ENCODE measurements at places on chromosomes 3 and 15. TPM values are rescaled to one million over a fixed set of nuclear protein-coding genes. Genes with fewer than 3 reads are reported as not detected.
A peak's percentile ranks its signal among the peaks of the same experiment; 100 is the strongest.

- H3K4me1 ChIP-seq = peaks cover 3% of the 10 kb centered on the region
- peaks cover 64% of the 10 kb centered on the region for H3K36me3 ChIP-seq
- H3K4me3 ChIP-seq = no peak overlapping the region
- no peaks in the 10 kb centered on the region for H3K27me3 ChIP-seq
- H3K27ac ChIP-seq = no peak overlapping the region
Observed at GRCh38 chr15:92914103-92914499, 14.0 kb downstream of the CHD2 start.

DNA sequence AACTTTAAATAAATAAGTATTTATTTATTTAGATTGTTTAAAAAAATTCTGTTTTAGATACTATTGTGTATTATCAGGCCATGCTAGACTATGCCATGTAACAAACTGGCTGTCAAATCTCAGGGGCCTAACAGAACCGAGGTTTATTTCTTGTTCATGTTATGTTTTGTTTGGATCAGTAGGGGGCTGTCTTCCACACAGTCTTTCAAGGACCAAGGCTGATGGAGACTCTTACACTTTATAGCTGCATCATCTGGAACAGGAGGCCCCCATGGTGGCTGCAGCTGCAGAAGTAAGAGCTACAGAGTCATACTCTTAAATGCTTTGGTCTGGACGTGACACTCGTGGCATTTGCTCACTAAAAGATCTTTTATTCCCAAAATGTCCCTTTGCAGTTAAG is 33.0 kb upstream of the ARL14 start:
- DNase-seq = no peak
- no peaks in the 10 kb centered on the region for H3K4me1 ChIP-seq
- H3K27me3 ChIP-seq = no peaks in the 10 kb centered on the region
- H3K27ac ChIP-seq = no peak overlapping the region

GRCh38 chr3:23004971-23005370 is 198.2 kb upstream of the UBE2E2 start:
- no peaks in the 10 kb centered on the region for H3K36me3 ChIP-seq
- DNase-seq = no peak
- no peak overlapping the region for H3K4me3 ChIP-seq

DNA sequence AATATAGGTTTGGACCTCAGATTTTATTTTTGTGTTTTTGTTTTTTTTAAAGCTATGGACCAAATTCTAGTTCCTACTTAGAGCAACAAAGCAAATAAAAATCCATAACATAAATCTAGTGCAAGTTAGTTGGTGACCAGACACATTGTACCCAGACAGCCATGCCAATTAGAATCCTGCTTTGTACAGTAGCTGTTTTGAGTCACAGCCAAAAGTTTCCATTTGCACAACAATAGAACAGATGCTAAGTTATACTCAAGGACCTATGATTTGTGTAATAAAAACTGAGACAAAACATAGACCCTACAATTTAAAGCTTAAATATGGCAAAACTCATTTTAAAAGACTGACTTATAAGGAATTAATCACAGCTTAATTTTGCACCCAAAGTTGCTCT is 513.1 kb upstream of the CBLB start:
- H3K4me1 ChIP-seq = no peaks in the 10 kb centered on the region
- DNase-seq = no peak
- H3K27me3 ChIP-seq = no peaks in the 10 kb centered on the region
- H3K36me3 ChIP-seq = no peaks in the 10 kb centered on the region
- H3K4me3 ChIP-seq = no peak overlapping the region

- DNase-seq = no peak
- no peak overlapping the region for H3K4me3 ChIP-seq
- H3K27ac ChIP-seq = no peak overlapping the region
- no peaks in the 10 kb centered on the region for H3K4me1 ChIP-seq
- no peaks in the 10 kb centered on the region for H3K36me3 ChIP-seq
Observed at GRCh38 chr3:32934150-32934742, 17.2 kb upstream of the CCR4 start.

DNA sequence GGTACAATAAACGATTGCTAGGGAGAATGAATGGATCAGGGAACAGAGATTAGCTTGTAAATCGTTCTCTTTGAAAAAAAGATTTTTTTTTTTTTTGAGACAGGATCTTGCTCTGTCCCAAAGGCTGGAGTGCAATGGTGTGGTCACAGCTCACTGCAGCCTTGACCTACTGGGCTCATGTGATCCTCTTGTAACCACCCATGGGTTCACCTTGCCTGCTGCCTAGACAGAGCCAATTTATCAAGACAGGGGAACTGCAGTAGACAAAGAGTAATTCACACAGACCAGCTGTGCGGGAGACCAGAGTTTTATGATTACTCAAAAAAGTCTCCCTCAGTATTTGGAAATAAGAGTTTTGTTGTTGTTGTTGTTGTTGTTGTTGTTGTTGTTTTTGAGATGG is 39.6 kb downstream of the METTL6 start:
- no peak overlapping the region for H3K4me3 ChIP-seq
- DNase-seq = no peak
- no peaks in the 10 kb centered on the region for H3K36me3 ChIP-seq
- H3K27ac ChIP-seq = no peak overlapping the region
- no peaks in the 10 kb centered on the region for H3K27me3 ChIP-seq

GRCh38 chr3:58766587-58767282 is 100.2 kb upstream of the FAM3D start:
- H3K27ac ChIP-seq = no peak overlapping the region
- no peak overlapping the region for H3K4me3 ChIP-seq
- H3K4me1 ChIP-seq = no peaks in the 10 kb centered on the region
- H3K36me3 ChIP-seq = no peaks in the 10 kb centered on the region
- H3K27me3 ChIP-seq = no peaks in the 10 kb centered on the region
- no peak for DNase-seq

The GOLGA8K gene
- total RNA-seq = not detected

The IL20RB gene
- total RNA-seq = 4.6 TPM

GRCh38 chr3:20811631-20812030 is 625.6 kb upstream of the SGO1 start:
- H3K27ac ChIP-seq = no peak overlapping the region
- no peaks in the 10 kb centered on the region for H3K36me3 ChIP-seq
- H3K4me3 ChIP-seq = no peak overlapping the region

The UROC1 gene
- not detected for total RNA-seq

- no peak overlapping the region for H3K4me3 ChIP-seq
- no peaks in the 10 kb centered on the region for H3K4me1 ChIP-seq
- DNase-seq = no peak
- no peaks in the 10 kb centered on the region for H3K27me3 ChIP-seq
- H3K27ac ChIP-seq = no peak overlapping the region
Observed at GRCh38 chr3:118476885-118477618, 557.6 kb downstream of the IGSF11 start.

DNA sequence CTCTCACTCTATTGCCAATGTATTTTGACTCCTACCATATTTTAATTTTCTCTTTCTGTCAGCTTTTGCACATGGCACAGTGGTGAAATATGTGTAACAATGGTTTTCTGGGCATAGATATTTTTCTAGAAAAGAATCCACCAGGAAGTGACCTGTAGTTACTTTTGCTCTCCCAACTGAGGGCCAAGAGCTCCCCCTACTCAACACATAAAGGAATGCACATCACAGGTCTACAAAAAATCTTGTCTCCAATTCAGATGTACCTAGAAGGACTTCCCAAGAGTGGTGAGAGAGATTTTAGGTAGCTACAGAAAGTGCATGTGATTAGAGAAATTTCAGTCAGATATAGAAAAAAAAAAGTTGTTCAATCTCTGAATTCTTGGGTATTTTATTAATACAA is 15.6 kb downstream of the CPA3 start:
- no peak overlapping the region for H3K27ac ChIP-seq
- DNase-seq = peak; percentile 12
- H3K36me3 ChIP-seq = no peaks in the 10 kb centered on the region
- H3K27me3 ChIP-seq = no peaks in the 10 kb centered on the region
- no peak overlapping the region for H3K4me3 ChIP-seq
- no peaks in the 10 kb centered on the region for H3K4me1 ChIP-seq

The PRICKLE2 gene
- 0.07 TPM for total RNA-seq

DNA sequence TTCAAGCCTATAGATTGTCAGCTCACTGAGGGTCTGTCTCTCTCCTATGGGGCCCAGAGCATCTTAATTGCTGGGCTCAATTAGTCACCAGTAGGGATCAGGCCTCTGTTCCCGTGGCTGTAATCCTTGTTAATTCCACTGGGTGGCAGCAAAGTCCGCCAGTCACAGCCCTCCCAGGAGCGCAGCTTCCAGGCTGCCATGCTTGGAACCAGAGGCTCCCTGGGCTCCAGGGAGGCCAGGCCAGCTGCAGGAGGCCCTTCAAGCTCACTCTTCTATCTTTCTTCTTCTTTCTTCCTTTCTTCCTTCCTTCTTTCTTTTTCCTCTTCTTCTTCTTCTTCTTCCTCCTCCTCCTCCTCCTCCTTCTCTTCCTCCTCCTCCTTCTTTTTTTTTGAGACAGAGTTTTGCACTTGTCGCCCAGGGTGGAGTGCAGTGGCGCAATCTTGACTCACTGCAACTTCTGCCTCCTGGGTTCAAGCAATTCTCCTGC is 14.4 kb downstream of the RNU5B-1 start:
- no peaks in the 10 kb centered on the region for H3K36me3 ChIP-seq
- H3K27ac ChIP-seq = no peak overlapping the region
- no peak overlapping the region for H3K4me3 ChIP-seq

The PPIP5K1 gene
- total RNA-seq = 48.4 TPM

GRCh38 chr15:57625703-57626448 is 34.2 kb downstream of the MYZAP start:
- H3K27ac ChIP-seq = no peak overlapping the region
- no peaks in the 10 kb centered on the region for H3K4me1 ChIP-seq
- H3K27me3 ChIP-seq = peaks cover 7% of the 10 kb centered on the region
- no peak for DNase-seq
- no peak overlapping the region for H3K4me3 ChIP-seq

DNA sequence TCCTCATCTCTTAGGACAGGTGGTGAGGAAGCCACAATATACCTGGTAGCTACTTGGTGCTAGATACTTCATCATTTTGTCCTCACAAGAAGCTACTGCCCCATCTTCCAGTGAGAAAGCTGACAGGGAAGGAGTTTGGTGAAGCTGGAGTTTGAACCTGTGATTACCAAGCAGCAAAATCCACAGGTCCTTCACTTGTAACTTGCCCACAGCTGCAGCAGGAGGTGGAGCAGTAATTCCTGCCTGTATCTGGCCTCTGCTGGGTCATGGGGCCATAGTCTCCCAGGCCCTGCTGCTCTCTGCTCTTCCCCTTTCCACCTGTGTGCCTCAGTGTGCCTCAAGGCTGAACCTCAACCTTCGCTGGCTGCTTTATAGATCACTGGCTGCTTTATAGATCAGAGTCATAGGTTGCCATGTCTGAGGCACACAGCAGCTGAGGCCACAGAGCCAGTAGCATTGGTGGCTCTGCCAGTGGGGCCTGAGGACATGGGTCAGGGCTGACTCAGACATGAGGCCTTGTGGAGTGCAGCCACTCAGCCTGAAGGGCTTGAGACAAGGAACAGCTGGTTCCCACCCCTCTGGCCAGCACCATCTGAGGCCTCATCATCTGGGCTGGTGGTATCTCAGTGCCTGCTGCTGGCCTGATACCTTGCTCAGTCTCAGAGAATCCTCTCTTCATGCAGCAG is 11.1 kb upstream of the CHRNB4 start:
- no peaks in the 10 kb centered on the region for H3K4me1 ChIP-seq
- no peak overlapping the region for H3K4me3 ChIP-seq
- H3K36me3 ChIP-seq = no peaks in the 10 kb centered on the region

- no peaks in the 10 kb centered on the region for H3K27me3 ChIP-seq
- H3K27ac ChIP-seq = no peak overlapping the region
- H3K4me3 ChIP-seq = no peak overlapping the region
- H3K4me1 ChIP-seq = no peaks in the 10 kb centered on the region
- no peaks in the 10 kb centered on the region for H3K36me3 ChIP-seq
- no peak for DNase-seq
Observed at GRCh38 chr3:117144853-117145252, 435.3 kb downstream of the TUSC7 start.

The PLSCR2 gene
- total RNA-seq = 0.40 TPM

DNA sequence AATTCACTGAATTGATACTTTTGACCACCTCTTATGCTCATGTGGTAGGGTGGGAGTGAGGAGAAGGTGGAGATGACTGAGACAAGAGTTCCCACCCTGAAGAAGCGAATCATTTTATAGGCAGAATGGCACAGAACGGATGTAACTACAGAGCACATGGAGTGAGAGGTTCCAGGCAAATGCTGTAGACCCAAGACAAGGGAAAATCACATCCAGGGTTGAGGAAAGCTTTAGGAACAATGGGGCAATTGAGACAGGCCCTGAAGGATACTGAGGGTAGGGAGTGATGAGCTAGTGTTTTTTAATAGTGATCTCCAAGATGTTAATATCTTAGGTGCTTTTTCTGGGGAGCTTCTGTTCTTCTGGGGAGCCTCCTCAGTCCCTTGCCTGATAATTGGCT is 8.1 kb downstream of the PCCB start:
- H3K4me1 ChIP-seq = no peaks in the 10 kb centered on the region
- H3K27me3 ChIP-seq = no peaks in the 10 kb centered on the region
- H3K27ac ChIP-seq = no peak overlapping the region
- peaks cover 68% of the 10 kb centered on the region for H3K36me3 ChIP-seq
- DNase-seq = no peak

The IL16 gene
- total RNA-seq = 16.0 TPM

- DNase-seq = no peak
- no peak overlapping the region for H3K4me3 ChIP-seq
- H3K27ac ChIP-seq = no peak overlapping the region
- H3K36me3 ChIP-seq = peaks cover 11% of the 10 kb centered on the region
- no peaks in the 10 kb centered on the region for H3K27me3 ChIP-seq
Observed at GRCh38 chr3:197262709-197263108, 35.7 kb downstream of the DLG1 start.

DNA sequence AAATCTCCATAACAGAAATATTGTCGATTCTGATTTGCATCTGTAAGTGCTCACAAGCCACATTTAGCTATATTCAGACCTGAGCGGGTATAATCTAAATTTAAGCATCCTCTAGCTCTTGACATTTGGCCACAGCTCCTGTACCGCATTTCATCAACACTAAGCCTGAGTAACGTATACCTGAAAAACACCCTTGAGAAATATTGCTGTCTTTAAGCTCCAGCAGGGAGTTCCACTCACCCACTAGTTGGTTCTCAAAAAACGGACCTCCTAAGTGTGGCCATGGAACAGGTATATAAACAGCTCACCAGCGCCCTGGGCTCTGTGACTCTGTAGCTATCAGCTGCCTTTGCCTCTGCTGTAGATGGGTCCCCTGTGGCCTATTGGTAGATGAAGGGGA is 80.7 kb downstream of the ABI3BP start:
- no peak for DNase-seq
- H3K27ac ChIP-seq = no peak overlapping the region
- H3K4me1 ChIP-seq = no peaks in the 10 kb centered on the region
- H3K4me3 ChIP-seq = no peak overlapping the region
- H3K27me3 ChIP-seq = peaks cover 11% of the 10 kb centered on the region
- no peaks in the 10 kb centered on the region for H3K36me3 ChIP-seq

- H3K4me1 ChIP-seq = no peaks in the 10 kb centered on the region
- H3K27me3 ChIP-seq = peaks cover 12% of the 10 kb centered on the region
- H3K36me3 ChIP-seq = no peaks in the 10 kb centered on the region
- no peak overlapping the region for H3K27ac ChIP-seq
- no peak overlapping the region for H3K4me3 ChIP-seq
Observed at GRCh38 chr15:57609805-57610529, 18.3 kb downstream of the MYZAP start.

- H3K4me1 ChIP-seq = no peaks in the 10 kb centered on the region
- H3K4me3 ChIP-seq = no peak overlapping the region
- no peak for DNase-seq
- no peak overlapping the region for H3K27ac ChIP-seq
- H3K36me3 ChIP-seq = no peaks in the 10 kb centered on the region
Observed at GRCh38 chr3:125602752-125603649, 7.7 kb upstream of the OSBPL11 start.

Measured in K562 (cell line).